ENCODE measurements at places on chromosomes 16 and 17. TPM values are rescaled to one million over a fixed set of nuclear protein-coding genes. Genes with fewer than 3 reads are reported as not detected.

FOXC2 gene
- total RNA-seq: not detected

CDC6 gene
- total RNA-seq: 88.4 TPM

PYY gene
- 0.99 TPM for total RNA-seq

DNA sequence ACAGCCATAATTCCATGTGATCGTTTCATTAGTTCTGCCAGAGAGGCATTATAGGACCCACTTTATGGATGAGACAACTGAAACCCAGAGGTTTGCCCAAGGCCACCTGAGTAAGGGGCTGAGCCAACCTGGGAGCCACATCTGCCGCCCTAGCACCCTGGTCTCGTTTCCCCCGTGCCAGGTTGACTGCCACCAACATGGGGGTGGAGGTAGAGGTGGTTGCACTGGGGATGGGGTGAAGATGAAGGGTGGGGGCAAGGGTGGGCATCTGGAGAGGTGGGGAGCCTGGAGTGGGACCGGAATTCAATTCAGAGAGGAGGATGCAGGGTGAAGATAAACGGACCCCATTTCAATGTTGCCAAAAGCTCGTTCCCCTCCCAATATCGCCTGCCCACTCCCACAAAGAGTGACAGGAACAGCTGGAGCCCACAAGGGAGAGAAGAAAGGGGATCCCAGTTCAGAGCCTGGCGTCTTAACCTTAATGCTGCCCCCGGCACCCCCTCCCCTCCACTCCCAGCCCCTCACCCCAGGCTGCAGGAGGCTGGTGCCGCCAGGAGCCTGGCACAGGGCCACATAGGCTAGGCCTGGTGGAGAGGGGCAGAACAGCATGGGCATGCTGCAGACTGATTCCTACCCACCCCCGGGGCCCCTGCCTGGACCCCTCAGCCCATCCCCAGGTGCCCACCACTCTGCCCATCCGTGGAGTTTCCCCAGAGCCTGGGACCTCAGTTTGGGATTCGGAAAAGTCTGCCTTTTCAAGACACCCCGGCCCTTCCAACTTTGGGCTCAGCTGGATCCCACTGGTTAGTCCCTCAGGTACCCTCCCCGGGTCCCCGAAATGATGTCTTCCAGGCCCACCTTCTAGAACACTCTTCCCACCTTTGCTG is 29.6 kb downstream of the NGFR start:
- no peaks in the 10 kb centered on the region for H3K36me3 ChIP-seq
- no peak overlapping the region for H3K27ac ChIP-seq

DNA sequence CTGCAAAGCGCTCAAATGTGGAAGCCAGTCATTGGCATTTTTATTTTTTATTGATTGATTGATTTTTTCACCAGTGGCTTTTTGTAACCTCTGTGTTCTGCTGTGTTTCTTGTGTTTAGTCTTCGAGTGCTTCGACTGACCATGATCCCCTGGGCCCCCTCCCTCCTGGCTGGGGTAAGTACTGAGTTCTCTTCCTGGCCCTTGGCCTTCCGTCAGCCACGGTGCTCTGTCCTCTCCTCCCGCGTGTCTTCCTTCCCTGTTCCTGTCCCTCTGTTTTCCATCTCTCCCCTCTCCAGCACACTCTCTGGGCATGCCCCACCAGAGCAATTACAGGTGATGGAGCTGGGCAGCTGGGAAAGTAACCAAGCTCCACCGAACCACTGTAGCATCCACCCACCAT is 25.8 kb upstream of the CLEC18A start:
- peaks cover 14% of the 10 kb centered on the region for H3K36me3 ChIP-seq
- H3K27ac ChIP-seq: no peak overlapping the region
- H3K4me1 ChIP-seq: no peaks in the 10 kb centered on the region
- no peak overlapping the region for H3K4me3 ChIP-seq
- no peak for DNase-seq

DNA sequence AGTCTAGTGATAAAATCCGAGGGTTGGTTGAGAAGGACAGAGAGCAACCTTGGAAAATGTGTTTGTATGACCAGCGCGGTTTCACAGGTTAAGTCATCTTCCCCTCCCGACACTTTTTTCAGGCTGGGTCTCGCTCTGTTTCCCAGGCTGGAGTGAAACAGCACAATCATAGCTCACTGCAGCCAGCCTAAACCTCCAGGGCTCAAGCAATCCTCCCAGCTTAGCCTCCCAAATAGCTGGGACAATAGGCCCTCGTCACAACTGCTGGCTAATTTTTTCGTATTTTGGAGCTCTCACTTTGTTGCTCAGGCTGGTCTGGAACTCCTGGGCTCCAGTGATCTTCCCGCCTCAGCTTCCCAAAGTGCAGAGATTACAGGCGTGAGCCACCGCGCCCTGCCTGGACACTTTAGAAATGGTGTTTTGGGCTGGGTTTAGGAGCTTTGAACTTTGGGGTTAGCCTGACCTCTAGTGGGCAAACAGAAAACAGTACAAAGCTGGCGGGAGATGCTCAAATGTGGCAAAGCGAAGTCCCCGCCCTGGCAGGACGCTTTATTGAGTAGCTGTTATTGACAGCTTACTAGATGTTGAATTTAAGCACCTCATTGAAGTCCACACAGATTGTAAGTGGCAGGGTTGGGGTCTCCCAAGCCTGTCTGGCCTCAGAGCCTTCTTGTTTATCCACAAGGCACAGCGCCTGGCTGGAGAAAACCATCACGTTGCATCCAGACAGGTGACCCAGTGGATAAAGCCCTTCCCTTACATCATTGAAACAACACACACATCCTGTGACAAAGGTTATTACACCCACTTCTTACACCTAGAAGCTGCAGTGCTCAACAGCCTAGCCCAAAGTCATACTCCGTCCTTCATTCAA is 34.7 kb upstream of the RBBP6 start:
- H3K36me3 ChIP-seq: no peaks in the 10 kb centered on the region
- no peaks in the 10 kb centered on the region for H3K4me1 ChIP-seq
- H3K27me3 ChIP-seq: peaks cover 8% of the 10 kb centered on the region
- no peak overlapping the region for H3K4me3 ChIP-seq
- DNase-seq: peak; percentile 88

DNA sequence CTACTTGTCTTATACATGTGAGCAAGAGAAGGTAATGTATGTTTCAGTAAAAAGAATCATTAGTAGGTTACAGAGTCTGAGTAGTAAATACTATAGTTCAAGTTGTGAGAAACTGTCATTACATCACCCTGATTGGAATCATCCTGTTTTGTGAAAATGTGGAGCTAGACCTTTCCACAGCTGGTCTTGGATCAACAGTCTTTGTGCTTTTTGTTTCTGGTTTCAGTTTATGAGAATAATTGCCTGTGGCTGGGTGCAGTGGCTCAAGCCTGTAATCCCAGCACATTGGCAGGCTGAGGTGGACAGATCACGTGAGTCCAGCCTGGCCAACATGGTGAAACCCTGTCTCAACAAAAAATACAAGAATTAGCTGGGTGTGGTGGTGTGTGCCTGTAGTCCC is 19.7 kb upstream of the SHISA9 start:
- no peak overlapping the region for H3K4me3 ChIP-seq
- no peaks in the 10 kb centered on the region for H3K27me3 ChIP-seq
- DNase-seq: no peak
- H3K36me3 ChIP-seq: no peaks in the 10 kb centered on the region

DNA sequence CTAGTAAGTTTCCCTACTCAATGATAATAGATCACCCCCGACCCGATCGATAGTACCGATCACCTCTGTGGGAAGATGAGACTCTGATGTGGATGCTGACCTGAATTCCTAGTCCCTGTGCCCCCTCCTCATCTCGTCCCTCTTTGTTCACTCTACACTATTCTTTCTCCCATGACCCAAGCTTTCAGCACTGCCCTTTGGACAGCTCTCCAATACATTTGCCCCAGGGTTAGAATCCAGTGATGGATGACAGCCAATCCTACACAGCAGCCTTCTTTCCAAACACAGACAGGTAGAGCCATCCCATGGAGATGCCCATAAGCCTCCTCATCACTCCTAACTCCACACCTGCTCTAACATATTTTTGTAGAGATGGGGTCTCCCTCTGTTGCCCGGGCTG is 141.1 kb downstream of the GSG1L start:
- H3K36me3 ChIP-seq: no peaks in the 10 kb centered on the region
- peak; percentile 68 for DNase-seq
- no peaks in the 10 kb centered on the region for H3K4me1 ChIP-seq
- H3K4me3 ChIP-seq: no peak overlapping the region
- no peak overlapping the region for H3K27ac ChIP-seq

DNA sequence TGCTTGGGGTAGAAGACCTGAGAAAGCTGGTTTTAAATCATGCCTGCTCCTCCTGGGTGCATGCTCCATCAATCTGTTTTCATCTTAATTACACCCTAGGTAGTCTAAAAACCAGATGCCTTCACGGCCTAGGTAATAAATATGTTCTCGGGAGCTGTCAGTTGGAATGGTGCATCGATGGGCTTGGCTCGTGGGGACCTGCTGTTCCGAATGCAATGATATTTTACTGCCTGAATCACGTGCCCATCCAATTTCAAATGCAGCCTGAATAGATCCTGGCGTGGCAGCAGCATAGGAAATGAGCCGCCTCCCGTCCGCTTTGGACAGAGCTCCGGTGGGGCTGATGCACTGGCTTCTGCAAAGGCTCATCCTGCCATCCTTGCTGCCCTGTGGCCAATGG is 18.8 kb upstream of the FAAP100 start:
- H3K4me3 ChIP-seq: no peak overlapping the region
- no peak overlapping the region for H3K27ac ChIP-seq
- no peak for DNase-seq
- H3K36me3 ChIP-seq: peaks cover 93% of the 10 kb centered on the region
- H3K4me1 ChIP-seq: no peaks in the 10 kb centered on the region
- H3K27me3 ChIP-seq: no peaks in the 10 kb centered on the region

- no peaks in the 10 kb centered on the region for H3K27me3 ChIP-seq
- H3K4me1 ChIP-seq: no peaks in the 10 kb centered on the region
- H3K4me3 ChIP-seq: no peak overlapping the region
- no peaks in the 10 kb centered on the region for H3K36me3 ChIP-seq
These were observed 5.8 kb downstream of the KRTAP29-1 start for GRCh38 chr17:41296846-41297245.

DNA sequence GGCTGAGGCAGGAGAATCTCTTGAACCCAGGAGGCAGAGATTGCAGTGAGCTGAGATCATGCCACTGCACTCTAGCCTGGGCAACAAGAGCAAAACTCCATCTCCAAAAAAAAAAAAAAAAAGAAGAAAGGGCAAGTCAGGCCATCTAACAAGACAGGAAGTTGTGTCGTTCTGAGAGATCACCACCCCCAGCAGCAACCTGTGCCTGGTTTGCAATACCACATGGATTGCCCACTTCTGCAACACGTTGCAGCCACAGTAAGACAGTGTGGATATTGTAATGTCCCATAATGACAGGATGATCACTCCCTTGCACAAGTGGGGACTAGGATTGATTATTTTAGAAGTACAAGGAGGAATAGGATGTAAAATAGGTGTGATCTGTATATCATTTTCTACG is 3.4 kb upstream of the KRTAP2-4 start:
- H3K4me1 ChIP-seq: no peaks in the 10 kb centered on the region
- no peak overlapping the region for H3K4me3 ChIP-seq
- H3K36me3 ChIP-seq: no peaks in the 10 kb centered on the region
- DNase-seq: no peak

DNA sequence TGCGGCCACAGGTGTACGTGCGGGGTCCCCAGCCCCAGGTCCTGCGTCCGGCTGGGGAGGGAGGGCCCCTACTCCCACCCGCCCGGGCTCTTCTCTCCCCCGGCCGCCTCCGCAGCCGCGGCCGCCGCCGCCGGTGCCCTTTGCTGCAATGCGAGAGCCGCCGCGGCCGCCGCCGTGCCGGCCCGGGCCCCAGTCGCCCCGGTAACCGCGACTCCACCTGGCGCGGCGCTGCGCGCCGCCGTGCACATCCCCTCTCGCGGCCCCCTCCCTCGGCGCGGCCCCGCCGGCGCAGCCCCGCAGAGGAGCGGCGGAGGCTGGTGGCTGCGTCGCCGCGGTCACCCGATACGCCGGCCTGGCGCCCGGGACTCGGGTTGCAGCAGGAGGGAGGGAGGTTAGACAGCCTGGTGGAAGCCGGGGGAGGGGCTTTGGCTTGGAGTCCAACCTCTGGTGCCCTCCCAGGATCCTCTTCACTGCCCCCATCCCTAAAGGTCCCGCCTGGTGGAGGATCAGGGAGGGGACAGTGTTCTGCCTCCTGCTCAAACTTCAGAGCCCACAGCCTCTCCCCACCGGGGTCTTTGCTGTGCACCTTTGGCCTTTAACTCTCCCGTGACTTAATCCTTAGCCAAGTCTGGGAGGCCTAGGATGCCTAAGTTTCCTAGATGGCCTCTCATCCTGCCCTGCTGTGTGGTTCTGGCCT is 32.9 kb downstream of the SRCIN1 start:
- H3K27ac ChIP-seq: no peak overlapping the region
- no peaks in the 10 kb centered on the region for H3K36me3 ChIP-seq
- H3K4me1 ChIP-seq: no peaks in the 10 kb centered on the region
- peaks cover 92% of the 10 kb centered on the region for H3K27me3 ChIP-seq
- peak; percentile 95 for DNase-seq
